Colonic mucosa (tissue), 4 donors: ENCODE measurements at places on chromosomes 1 and 21. TPM values are rescaled to one million over a fixed set of nuclear protein-coding genes. Genes with fewer than 3 reads are reported as not detected.

The WDR3 gene
- total RNA-seq: 9.2 TPM

The FAM89A gene
- 3.6 TPM for total RNA-seq

The MYCL gene
- 16.4 TPM for total RNA-seq

The C8B gene
- not detected for total RNA-seq

DNA sequence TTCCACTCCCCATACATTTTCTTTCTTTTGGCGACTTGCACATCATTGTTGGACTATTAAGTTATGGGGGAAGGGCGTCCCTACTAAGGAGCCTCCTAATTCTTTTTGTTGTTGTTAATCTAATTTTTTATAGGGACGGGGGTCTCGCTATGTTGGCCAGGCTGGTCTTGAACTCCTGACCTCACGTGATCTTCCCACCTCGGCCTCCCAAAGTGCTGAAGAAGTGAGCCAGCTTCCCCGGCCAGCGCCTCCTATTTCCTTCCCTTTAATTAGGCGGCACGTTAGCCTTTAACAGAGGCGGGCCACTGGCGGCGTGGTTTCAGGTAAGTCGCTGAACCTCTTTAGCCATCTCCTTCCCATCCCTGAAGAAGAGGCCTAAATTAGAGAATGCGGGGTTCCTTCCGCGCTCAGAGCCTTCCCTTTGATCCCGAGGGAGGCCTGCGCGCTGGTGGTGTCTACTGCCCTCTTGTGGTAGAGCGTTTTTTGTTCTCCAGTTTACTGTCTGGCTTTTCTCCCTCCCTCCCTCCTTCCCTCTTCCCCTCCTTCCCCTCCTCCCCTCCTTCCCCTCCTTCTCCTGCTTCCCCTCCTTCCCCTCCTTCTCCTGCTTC lies 38.1 kb downstream of the TNFRSF9 start:
- H3K4me3 ChIP-seq: no peak overlapping the region
- H3K27ac ChIP-seq: no peak overlapping the region

GRCh38 chr1:9872430-9873165 lies 37.5 kb downstream of the CTNNBIP1 start:
- no peaks in the 10 kb centered on the region for H3K27me3 ChIP-seq
- no peaks in the 10 kb centered on the region for H3K36me3 ChIP-seq
- DNase-seq: no peak
- no peak overlapping the region for H3K27ac ChIP-seq
- H3K4me1 ChIP-seq: no peaks in the 10 kb centered on the region
- H3K4me3 ChIP-seq: no peak overlapping the region

DNA sequence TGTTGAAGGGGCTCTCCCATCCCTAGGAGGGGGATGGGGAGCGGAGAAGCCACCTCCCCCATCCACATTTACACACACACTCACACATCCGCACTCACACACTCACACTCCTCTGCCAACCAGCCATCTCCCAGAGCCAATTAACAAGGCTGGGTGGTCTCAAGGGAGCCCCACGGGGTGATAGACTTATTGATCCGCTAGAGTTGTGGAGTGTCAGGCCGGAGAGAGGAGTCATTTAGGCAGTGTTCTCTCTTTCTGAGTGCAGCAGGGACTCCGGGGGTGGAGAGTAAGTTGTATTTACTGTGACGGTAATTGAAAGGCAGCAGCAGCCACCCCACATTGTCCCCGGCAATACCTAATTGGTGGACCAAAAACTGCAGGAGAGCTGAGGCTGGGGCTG lies 61.6 kb downstream of the KLHDC7A start:
- no peak for DNase-seq
- H3K4me1 ChIP-seq: no peaks in the 10 kb centered on the region
- no peaks in the 10 kb centered on the region for H3K27me3 ChIP-seq
- no peaks in the 10 kb centered on the region for H3K36me3 ChIP-seq
- no peak overlapping the region for H3K27ac ChIP-seq

- H3K4me1 ChIP-seq: no peaks in the 10 kb centered on the region
- H3K27ac ChIP-seq: no peak overlapping the region
- H3K4me3 ChIP-seq: no peak overlapping the region
- H3K27me3 ChIP-seq: no peaks in the 10 kb centered on the region
- no peak for DNase-seq
Observed at GRCh38 chr1:214425101-214425500, 126.3 kb downstream of the PTPN14 start.

DNA sequence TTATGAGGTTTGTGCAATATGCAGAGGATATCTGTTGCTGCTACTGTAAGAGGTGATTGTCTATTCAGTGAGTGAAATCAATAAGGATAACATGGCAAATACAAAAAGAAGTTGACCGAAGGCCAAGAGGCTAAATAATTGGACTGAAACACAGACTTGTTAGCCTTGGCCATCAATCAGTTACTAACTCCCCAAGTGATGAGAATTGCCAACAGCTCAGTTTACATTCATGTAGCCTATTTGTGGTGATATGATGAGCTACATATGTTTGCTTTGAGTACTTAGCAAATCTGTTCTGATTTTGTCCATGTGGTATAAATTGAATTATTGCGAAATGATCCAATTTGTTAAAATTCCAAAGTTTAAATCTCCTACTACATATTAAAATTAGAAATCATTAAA lies 68.6 kb upstream of the VAV3 start:
- no peaks in the 10 kb centered on the region for H3K4me1 ChIP-seq
- H3K36me3 ChIP-seq: no peaks in the 10 kb centered on the region
- H3K27me3 ChIP-seq: no peaks in the 10 kb centered on the region

- H3K4me1 ChIP-seq: no peaks in the 10 kb centered on the region
- H3K4me3 ChIP-seq: no peak overlapping the region
- H3K27me3 ChIP-seq: no peaks in the 10 kb centered on the region
Observed at GRCh38 chr1:177748080-177748801, 221.6 kb downstream of the SEC16B start.

- H3K4me3 ChIP-seq: no peak overlapping the region
- H3K36me3 ChIP-seq: no peaks in the 10 kb centered on the region
- no peaks in the 10 kb centered on the region for H3K4me1 ChIP-seq
- peaks cover 4% of the 10 kb centered on the region for H3K27me3 ChIP-seq
- H3K27ac ChIP-seq: no peak overlapping the region
- no peak for DNase-seq
Observed at GRCh38 chr1:201883786-201884185, 4.9 kb upstream of the SHISA4 start.

DNA sequence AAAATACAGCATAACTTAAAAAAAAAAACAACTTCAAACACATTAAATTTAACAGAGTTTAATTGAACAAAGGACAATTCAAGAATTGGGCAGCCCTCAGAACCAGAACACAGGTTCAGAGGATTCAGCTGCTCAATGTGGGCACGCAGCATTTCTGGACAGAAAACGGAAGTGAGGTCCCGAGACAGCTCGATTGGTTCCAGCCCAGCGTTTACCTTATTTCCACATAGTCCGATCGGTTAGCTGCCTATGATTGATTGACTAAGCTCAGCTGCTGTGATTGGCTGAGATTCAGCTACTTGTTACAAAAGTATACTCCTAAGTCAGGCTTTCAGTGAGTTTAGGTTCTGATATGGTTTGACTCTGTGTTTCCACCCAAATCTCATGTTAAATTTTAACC lies 33.3 kb downstream of the ZP4 start:
- H3K4me3 ChIP-seq: no peak overlapping the region
- H3K4me1 ChIP-seq: no peaks in the 10 kb centered on the region
- H3K36me3 ChIP-seq: no peaks in the 10 kb centered on the region
- H3K27ac ChIP-seq: no peak overlapping the region

DNA sequence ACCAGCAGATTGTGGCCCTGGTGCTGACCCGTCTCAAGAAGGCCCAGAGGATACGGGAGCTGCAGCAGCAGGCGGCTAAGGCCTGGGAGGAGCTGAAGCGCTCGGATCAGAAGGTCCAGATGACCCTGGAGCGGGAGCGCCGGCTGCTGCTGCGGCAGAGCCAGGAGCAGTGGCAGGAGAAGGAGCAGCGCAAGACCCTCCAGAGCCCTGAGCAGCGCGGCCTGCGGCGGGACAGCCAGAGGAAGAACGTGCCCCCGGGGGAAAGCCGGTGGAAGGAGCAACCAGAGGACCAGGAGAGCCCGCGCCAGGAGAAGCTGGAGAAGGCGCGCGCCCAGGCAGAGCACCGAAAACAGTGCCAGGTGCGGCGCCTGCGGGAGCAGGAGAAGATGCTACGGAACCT lies 1.0 kb downstream of the CCDC185 start:
- no peak overlapping the region for H3K4me3 ChIP-seq
- H3K27me3 ChIP-seq: peaks cover 21% of the 10 kb centered on the region
- H3K4me1 ChIP-seq: no peaks in the 10 kb centered on the region
- H3K27ac ChIP-seq: no peak overlapping the region
- no peaks in the 10 kb centered on the region for H3K36me3 ChIP-seq

GRCh38 chr1:14037101-14037847 lies 337.3 kb downstream of the PRDM2 start:
- no peaks in the 10 kb centered on the region for H3K27me3 ChIP-seq
- no peak overlapping the region for H3K4me3 ChIP-seq
- DNase-seq: no peak
- H3K27ac ChIP-seq: no peak overlapping the region

- DNase-seq: peak; percentile 85
- no peaks in the 10 kb centered on the region for H3K4me1 ChIP-seq
- no peaks in the 10 kb centered on the region for H3K27me3 ChIP-seq
- no peak overlapping the region for H3K4me3 ChIP-seq
- H3K36me3 ChIP-seq: no peaks in the 10 kb centered on the region
- no peak overlapping the region for H3K27ac ChIP-seq
Observed at GRCh38 chr1:29793101-29793546, 556.8 kb downstream of the PTPRU start.

DNA sequence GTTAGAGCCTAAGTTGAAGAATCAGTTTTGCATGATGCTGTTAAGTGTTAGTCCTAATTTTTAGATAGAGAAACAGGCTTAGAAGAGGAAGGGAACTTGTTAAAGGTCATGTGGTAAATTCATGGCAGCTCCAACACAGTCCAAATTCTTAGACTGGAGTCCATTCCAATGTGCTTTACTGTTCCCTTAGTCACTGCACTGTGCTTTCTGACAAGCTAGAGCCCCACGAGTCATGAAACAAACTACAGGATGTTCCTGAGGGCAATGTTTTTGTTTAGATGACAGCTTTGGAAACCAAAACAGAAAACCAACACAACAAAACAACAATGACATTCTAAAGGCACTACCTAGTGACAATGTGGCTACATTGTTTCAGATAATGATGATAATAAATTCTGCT lies 23.1 kb upstream of the RGS4 start:
- H3K27me3 ChIP-seq: no peaks in the 10 kb centered on the region
- H3K4me1 ChIP-seq: no peaks in the 10 kb centered on the region
- no peak overlapping the region for H3K4me3 ChIP-seq
- no peaks in the 10 kb centered on the region for H3K36me3 ChIP-seq
- no peak overlapping the region for H3K27ac ChIP-seq

GRCh38 chr1:84462118-84462517 lies 16.9 kb upstream of the RPF1 start:
- no peaks in the 10 kb centered on the region for H3K27me3 ChIP-seq
- no peak for DNase-seq
- H3K27ac ChIP-seq: no peak overlapping the region
- H3K4me3 ChIP-seq: no peak overlapping the region
- H3K36me3 ChIP-seq: no peaks in the 10 kb centered on the region
- no peaks in the 10 kb centered on the region for H3K4me1 ChIP-seq

DNA sequence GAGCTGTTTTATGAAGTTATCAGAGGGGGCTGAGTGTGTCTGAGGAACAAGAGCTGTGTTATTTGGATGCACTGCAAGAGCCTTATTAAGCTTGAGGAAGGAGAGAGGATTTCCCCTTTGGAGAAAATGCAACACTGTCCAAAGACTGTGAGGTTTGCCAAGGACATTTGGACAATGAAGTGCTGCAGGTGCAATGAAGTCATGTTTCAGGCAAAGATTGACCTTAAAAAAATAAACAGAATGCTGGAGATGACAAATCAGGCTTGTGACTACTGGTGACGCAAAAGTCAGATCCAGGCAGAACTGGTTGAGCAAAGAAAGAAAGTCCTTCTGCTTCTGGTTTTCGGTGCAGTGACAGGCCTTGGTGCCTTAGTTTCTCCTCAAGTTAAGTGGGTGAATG lies 125.2 kb upstream of the KIAA0040 start:
- no peaks in the 10 kb centered on the region for H3K36me3 ChIP-seq
- no peak for DNase-seq
- H3K4me1 ChIP-seq: no peaks in the 10 kb centered on the region
- no peak overlapping the region for H3K4me3 ChIP-seq
- no peaks in the 10 kb centered on the region for H3K27me3 ChIP-seq

DNA sequence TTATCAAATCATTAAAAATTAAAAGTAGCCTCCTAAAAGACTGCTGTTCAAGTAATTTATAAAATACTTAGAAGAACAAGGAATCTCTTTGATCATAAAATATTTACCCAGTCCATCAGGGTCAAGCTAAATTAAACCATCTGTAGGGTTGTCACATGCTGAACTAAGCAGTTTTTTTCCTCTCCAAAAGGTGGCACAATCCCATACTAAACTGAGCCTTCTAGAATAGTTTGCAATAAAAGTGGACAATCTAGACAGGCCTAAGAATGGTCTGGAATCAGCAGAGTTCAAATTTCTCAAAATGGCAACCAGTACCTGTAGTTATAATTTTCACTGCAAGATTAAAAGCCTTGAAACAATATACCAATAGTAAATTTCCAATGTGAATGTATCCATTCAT lies 194.8 kb downstream of the EIF4G3 start:
- H3K27me3 ChIP-seq: no peaks in the 10 kb centered on the region
- H3K4me1 ChIP-seq: no peaks in the 10 kb centered on the region
- no peaks in the 10 kb centered on the region for H3K36me3 ChIP-seq
- H3K27ac ChIP-seq: no peak overlapping the region
- no peak for DNase-seq

GRCh38 chr21:41011951-41012366 lies 156.0 kb upstream of the BACE2 start:
- no peak for DNase-seq
- no peaks in the 10 kb centered on the region for H3K36me3 ChIP-seq
- no peaks in the 10 kb centered on the region for H3K4me1 ChIP-seq
- no peak overlapping the region for H3K27ac ChIP-seq
- no peak overlapping the region for H3K4me3 ChIP-seq
- no peaks in the 10 kb centered on the region for H3K27me3 ChIP-seq

DNA sequence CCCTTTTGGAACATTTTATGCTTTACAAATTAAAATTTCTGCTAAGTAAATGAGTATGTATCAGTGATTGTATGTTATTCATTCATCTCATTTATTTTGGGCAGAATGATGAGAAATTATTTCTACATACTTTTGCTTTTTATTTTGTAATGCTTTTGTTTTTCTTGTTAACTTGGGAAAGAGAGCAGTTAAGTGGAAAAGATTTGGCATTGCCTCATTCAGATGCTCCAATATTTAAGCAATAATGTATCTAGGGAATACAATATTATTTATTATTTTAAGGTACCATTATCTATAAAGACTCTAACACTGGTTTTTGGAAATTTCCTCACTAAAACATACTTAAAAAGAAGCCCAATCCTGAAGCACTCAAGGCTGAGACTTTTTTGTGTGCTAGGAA lies 431.8 kb downstream of the NEGR1 start:
- no peaks in the 10 kb centered on the region for H3K36me3 ChIP-seq
- no peaks in the 10 kb centered on the region for H3K27me3 ChIP-seq
- no peaks in the 10 kb centered on the region for H3K4me1 ChIP-seq
- H3K4me3 ChIP-seq: no peak overlapping the region

DNA sequence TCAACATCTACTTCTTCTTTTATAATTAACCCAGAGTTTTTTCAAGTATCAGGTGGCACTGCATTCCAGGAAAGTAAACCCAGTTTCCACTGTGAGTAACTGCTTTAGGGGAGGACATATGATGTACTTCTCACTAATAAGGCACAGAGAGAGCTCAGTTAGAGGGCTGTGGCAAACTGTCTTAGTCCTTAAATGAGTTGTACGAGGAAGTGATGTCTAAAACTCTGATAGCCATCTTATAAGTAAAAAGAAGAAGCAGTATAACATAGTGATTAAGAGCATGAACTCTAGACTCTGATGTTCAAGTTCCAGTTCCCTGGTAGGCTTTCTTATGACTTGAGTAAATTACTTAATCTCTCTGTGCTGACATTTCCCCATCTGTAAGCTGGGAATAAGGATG lies 58.7 kb upstream of the PTGS2 start:
- H3K4me3 ChIP-seq: no peak overlapping the region
- H3K36me3 ChIP-seq: no peaks in the 10 kb centered on the region
- no peaks in the 10 kb centered on the region for H3K27me3 ChIP-seq
- H3K27ac ChIP-seq: no peak overlapping the region
